ENCODE measurements at places on chromosomes 4 and X.

DNA sequence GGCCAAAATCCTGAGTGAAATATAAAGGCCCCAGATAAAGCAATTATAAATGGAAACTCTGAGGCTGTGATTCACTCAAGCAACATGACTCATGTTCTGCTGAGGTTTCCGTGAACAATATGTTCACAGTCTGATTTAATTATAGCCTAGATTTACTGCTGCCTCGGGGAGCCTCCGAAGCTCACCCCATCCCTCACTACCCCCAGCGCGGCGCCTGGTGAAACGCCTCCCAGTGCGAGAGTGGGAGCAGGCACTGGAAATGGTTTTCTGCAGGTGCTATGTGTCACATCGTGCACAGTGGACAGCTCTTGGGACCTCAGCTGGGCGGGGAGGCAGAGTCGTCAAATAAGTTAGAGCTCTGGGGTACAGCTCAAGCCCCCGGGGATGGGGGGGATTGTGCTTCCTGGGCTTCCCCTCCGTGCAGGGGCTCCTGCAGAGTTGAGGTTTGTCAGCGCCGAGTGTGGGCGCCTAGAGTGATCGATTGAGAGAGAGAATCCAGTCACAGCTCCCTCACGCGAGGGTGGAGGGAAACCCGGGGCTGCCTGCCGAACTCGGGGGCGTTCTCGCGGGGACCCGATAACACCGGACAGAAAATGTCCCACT is 110.6 kb downstream of the PHKA2 start:
- DNase-seq, result peak; percentile 72

DNA sequence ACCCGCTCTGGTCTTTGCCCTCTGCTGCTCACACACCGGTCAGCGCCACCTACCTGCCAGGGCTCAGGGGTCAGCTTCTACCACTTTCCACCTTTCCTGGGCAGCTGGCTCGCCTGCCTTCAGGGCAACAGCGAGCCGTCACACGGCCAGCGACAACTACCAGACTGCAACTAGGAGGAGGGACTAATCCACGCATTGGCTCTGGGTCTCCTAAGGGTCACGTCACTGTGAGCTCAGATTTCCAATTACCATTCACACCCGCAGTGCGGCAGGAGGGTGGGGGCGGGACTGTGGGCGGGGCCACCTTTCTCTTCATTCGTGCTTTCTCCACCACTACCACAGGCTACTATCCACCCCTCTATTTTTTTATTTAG is at the start of gene BEX5:
Gene BEX5 (minus strand): TSS at position 172 of the 374 bp plus-strand sequence. CDS start 1,712 bp downstream, outside the sequence.
- peak; percentile 1 for DNase-seq

DNA sequence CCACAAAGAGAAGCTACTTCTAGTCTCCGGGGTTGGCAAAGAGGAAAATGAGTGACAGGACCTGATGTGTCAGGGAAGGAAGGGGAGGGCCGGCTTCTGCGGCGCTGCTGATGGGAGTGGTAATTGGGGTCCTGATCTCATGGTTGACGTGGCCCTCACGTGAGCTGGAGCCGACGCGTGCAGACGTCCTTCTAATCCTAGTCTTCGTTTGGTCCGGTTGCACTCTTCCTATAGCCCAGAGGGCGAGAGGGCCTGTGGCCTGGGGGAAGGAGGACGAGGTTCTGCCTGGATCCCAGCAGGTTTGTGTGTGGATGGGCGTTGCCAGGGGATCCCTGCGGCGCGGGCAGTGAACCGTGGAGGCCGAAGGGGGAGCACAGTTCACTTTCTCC is at the start of gene ARMCX1:
Gene ARMCX1 (plus strand): TSS at position 186 of the 389 bp plus-strand sequence. CDS start 2,384 bp downstream, outside the sequence.
- DNase-seq, result peak; percentile 80

DNA sequence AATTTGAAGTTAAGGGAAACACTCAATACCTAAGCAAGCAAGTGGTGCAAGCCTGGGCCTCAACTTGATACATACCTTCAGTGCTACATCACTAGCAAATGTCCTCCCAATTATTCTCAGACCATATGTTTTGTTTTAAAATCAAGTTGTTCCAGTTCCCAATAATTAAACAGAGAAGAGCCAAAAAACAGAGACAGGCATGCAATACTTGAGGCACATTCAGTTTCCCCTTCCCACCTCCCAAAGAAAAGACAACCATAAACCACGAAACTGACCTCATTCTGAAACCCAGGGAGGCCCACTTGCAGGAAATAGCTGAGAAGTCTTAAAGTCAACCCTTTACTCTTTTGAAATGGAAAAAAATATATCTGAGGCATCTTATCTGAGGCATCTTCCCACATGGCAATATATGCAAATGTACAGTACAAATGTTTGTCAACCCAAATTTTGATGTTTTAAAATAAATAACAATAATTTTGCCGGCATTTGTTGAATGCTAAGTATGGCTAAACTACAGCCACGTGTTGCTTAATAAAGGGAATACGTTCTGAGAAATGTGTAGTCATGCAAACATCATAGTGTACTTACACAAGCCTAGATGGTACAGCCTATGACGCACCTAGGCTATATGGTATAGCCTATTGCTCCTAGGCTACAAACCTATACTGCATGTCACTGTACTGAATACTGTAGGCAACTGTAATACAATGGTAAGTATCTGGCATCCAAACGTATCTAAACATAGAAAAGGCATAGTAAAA is 147.5 kb downstream of the TSPAN5 start:
- DNase-seq, result peak; percentile 94

- DNase-seq, result peak; percentile 76
Measured at GRCh38 chrX:2848871-2849301, 20.2 kb downstream of the GYG2 start.

- DNase-seq, result no peak
Measured at GRCh38 chr4:82172186-82172585, 201.6 kb downstream of the HNRNPD start.
